ENCODE measurements at places on chromosomes 3 and 15. TPM values are rescaled to one million over a fixed set of nuclear protein-coding genes. Genes with fewer than 3 reads are reported as not detected.
A peak's percentile ranks its signal among the peaks of the same experiment; 100 is the strongest.

The FAM3D gene
- 0.35 TPM for total RNA-seq

GRCh38 chr3:14371573-14372474 is 30.6 kb upstream of the SLC6A6 start:
- peaks cover 8% of the 10 kb centered on the region for H3K4me1 ChIP-seq
- peak overlapping the region; percentile 38 for H3K27ac ChIP-seq
- H3K27me3 ChIP-seq = peaks cover 3% of the 10 kb centered on the region
- no peaks in the 10 kb centered on the region for H3K36me3 ChIP-seq
- no peak overlapping the region for H3K4me3 ChIP-seq
- no peak for DNase-seq

- no peaks in the 10 kb centered on the region for H3K27me3 ChIP-seq
- H3K36me3 ChIP-seq = peaks cover 15% of the 10 kb centered on the region
- no peak for DNase-seq
- H3K4me1 ChIP-seq = no peaks in the 10 kb centered on the region
- no peak overlapping the region for H3K27ac ChIP-seq
Measured at GRCh38 chr15:34853001-34853758, 57.8 kb upstream of the ACTC1 start.

GRCh38 chr3:143298886-143299535 is 179.4 kb downstream of the CHST2 start:
- no peak for DNase-seq
- H3K27me3 ChIP-seq = no peaks in the 10 kb centered on the region
- H3K36me3 ChIP-seq = no peaks in the 10 kb centered on the region
- H3K27ac ChIP-seq = no peak overlapping the region
- H3K4me3 ChIP-seq = no peak overlapping the region
- no peaks in the 10 kb centered on the region for H3K4me1 ChIP-seq

- H3K4me3 ChIP-seq = no peak overlapping the region
- no peak overlapping the region for H3K27ac ChIP-seq
- H3K27me3 ChIP-seq = no peaks in the 10 kb centered on the region
Measured at GRCh38 chr3:16064642-16065414, 109.7 kb upstream of the GALNT15 start.

GRCh38 chr3:127691489-127691888 is 18.7 kb downstream of the ABTB1 start:
- no peaks in the 10 kb centered on the region for H3K27me3 ChIP-seq
- H3K36me3 ChIP-seq = no peaks in the 10 kb centered on the region
- peaks cover 5% of the 10 kb centered on the region for H3K4me1 ChIP-seq
- H3K27ac ChIP-seq = peak overlapping the region; percentile 35
- no peak for DNase-seq

Measured in neural crest cell (in vitro differentiated cells).